ENCODE measurements at places on chromosomes 1 and 21.
A peak's percentile ranks its signal among the peaks of the same experiment; 100 is the strongest.

DNA sequence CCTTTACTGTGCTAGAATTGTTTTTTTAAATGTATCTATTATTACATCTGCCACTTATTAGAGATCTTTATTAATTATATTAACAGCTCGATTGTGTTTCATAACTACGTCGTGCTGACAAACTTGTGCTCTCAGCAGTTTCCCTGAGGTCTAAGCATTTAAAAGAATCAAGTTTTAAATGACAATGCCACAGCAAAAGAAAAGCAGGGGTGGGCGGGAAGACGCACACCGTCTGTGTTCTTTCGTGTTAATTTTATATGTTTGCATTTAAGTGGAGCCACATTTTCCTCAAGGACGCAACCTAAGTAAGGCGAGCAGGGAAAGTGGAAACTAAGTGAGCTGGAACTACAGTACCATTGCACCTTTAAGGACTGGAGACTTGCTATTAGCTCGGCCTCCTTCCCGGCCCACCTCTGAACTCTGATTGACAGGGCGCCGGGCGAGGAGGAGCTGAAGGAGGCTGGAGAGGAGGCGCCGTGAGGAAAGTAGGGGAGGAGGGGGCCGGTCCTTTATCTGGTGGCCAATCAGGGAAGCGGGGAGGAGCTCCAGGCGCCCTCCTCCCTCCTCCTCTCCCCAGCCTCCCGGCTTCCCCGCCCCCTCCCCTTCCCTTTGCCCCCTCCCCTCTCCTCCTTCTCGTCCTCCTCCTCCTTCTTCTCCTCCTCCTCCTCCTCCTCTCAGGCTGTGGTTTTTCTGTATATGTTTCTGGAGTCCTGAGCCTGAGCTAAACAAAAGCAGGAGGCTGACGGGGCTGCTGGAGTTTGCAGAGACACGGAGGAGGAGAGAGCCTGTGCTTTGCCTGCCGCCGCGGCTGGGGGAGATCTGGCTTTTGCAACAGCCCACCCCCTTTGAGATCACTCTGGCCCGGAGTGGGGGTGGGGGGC lies at the start of gene PBX1:
Gene PBX1, plus strand, starts transcription at position 724 of the 881 bp plus-strand sequence.
- peak; percentile 98 for DNase-seq

GRCh38 chr1:6041432-6042062 lies 4.1 kb upstream of the KCNAB2 start:
- DNase-seq: no peak

DNA sequence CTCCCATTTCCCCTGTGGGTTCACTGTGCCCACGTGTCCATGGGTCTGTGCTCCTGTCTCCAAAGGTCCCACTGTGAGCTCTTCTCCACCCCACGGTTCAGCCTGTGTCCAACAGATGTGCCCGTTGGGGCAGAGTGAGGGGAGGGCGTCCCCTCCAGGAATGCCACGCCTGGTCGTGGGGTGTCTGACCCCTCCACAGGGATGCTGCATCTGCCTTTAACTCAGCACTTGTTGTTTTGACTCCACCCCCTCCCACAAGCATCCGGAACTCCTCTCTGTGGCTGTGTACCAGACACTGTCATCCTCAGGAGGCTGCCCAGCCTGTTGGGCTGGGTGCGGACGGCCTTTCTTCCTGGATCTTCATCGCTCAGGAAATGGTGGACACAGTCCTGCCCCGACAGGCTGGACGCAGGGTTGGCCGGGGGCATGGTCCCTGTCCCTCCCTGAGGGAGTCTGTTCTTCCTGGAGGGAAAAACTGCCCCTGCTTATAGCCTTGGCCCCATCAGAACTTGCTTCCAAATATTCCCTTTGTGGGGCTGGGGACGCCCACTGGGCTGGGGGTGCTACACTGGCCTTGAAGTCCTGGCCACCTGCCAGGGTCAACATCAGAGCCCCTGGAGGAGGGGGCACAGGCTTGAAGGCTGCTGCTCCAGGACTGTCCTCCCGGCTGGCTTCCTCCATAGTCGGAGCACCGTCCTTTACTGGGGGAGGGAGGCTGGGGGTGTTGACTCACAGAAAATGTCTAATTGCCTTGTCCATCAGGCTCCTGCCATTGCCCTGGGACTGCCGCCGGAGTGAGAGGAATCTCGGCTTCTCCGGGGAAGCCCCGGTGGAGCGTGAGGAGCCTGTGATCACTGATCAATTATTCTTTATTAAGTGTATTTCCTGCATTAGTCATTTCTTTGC lies 182.0 kb upstream of the C1orf174 start:
- no peak for DNase-seq

GRCh38 chr1:214983126-214983869 lies 99.2 kb upstream of the KCNK2 start:
- DNase-seq: no peak

- DNase-seq: no peak
These were observed 746 bp upstream of the POFUT2 start for GRCh38 chr21:45288441-45288841.

DNA sequence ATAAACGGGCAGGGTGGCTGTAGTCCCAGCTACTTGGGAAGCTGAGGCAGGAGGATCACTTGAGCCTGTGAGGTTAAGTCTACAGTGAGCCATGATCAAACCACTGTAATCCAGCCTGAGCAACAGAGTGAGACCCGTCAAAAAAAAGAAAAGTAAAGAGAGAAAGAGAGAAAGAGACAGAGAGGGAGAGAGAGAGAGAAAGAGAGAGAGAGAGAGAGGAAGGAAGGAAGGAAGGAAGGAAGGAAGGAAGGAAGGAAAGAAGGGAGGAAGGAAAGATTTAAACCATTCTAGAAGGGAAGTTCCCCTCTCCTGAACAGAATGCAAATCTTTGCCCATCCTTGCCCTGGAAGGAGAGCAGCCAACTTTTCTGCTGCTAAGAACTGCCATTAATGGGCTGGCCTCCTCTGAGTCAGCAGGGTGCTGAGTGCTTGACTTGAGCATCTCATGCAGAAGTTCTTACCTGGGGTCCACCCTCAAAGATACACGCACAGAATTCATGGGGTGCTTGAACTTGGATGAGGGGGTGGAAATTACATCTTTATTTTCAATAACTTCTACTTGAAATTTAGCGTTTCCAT lies 24.5 kb upstream of the TARDBP start:
- no peak for DNase-seq

GRCh38 chr1:165856606-165857005 lies 29.2 kb downstream of the UCK2 start:
- DNase-seq: no peak

GRCh38 chr1:241611063-241611462 lies 29.1 kb downstream of the CHML start:
- DNase-seq: peak; percentile 44

- DNase-seq: no peak
These were observed 74.9 kb downstream of the SYDE2 start for GRCh38 chr1:85125891-85126290.

DNA sequence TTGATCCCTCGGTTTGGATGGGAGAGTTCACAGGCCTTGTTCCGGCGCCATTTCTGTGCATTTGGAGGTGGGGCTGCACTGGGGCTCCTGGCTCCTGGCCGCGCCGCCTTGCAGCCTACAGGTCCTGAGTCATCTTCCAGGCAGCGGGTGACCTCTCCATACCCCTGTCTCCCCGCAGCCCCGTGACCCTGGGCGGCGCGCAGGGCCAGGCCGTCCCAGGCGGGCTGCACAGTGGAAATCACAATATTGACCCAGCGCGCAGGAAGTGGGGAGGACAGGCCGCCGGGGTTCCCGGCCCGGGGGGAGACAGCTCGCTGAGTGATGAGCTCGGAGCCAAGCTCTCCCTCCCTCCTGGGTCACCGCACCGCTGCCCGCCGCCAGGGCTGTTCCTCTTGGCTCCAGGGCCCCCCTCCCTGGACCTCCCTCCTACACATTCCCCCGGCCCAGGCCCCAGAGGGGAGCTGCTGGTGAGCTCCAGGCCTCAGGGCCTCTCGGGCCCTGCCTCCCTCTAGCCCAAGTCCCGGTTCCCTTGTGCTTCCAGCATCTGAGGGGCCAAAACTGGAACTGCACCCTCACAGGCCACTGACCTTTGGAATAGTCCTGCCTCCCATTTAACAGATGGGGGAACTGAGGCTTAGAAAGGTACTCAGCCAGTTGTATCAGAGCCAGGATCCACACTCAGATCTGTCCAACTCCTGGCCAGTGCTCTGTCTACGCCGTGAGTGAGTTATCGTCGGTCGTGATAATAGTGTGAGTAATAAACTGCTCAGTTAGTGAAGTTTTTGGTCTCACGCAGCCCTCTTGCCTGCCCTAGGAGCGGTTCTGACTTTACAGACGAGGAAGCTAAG lies 142.9 kb upstream of the WNT4 start:
- no peak for DNase-seq

DNA sequence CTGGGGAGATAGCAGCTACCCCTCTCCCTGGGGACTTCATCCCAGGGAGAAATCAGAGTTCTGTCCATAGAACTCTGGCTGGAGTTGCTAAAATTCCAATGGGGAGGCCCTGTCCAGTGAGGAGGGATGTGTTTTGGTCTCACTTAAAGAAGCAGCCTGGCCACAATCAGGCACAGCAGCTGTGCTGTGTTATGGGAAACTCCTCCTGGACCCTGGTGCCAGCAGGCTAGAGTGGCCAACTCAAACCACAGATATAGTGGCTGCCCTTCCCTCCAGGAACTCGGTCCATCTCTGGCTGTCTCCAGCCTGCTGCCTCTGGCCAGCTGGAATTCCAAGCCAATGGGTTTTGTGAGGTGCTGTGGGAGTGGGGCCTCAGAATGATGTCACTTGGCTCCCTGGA lies 37.4 kb upstream of the SAMD11 start:
- DNase-seq: no peak

DNA sequence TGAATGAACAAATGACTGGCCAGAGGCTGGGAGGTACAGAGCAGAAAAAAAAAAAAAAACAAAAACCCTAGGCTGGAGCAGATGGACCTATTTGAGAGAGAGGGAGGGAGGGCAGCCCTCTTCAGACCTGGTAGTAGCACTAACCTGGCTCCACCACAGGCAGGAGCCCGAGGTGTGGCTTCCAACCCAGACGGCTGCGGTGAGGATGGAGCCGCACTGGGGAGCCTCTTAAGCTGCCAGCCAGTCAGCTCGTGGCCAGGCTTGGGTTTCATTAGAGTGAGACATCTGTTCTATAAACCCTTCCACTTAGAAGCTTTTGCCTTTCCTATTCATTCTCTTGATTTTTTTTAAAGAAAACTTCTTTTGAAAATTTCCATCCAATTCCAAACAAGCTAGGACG lies 16.8 kb downstream of the LGR6 start:
- DNase-seq: no peak

DNA sequence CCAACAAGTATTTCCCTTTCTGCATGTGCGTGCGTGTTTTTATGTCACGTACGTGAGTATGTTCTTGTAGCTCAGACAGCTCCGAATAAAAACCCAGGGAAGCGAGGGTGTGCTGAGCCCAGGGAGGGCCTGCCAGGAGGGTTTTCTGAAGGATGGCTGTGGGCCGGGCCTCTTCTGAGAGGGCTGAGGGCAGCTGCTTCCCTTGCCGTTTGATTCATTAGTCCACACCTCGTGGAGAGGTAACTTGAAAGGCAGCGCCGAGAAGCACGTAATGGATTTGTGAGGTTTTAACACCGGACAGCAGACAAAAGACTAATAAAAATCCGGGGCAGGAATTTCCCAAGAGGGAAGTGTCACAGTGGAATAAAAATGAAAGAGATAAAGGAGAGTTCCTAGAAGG lies 29.5 kb downstream of the CD247 start:
- DNase-seq: no peak

GRCh38 chr1:53642215-53642555 lies 96.8 kb downstream of the GLIS1 start:
- no peak for DNase-seq

GRCh38 chr1:223771814-223772770 lies 59.8 kb downstream of the CAPN2 start:
- peak; percentile 48 for DNase-seq

DNA sequence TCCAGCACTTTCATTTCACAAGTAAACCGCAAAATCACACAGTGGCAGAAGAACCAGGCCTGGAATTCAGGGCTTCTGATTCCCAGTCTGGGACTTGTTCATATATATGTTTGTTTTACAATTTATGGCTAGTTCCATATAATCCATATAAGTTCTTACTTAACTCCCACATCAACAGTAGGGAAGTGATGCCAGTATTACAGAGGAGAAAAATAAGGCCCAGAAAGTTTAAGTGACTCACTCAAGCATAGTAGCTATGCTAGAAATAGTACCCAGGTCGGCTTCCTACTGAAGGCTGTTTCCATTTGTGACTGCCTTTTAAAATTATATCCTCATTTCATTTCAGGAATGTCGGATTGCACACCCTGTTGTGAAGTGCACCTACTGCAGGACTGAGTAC lies 1.4 kb downstream of the FAM76A start:
- DNase-seq: no peak

DNA sequence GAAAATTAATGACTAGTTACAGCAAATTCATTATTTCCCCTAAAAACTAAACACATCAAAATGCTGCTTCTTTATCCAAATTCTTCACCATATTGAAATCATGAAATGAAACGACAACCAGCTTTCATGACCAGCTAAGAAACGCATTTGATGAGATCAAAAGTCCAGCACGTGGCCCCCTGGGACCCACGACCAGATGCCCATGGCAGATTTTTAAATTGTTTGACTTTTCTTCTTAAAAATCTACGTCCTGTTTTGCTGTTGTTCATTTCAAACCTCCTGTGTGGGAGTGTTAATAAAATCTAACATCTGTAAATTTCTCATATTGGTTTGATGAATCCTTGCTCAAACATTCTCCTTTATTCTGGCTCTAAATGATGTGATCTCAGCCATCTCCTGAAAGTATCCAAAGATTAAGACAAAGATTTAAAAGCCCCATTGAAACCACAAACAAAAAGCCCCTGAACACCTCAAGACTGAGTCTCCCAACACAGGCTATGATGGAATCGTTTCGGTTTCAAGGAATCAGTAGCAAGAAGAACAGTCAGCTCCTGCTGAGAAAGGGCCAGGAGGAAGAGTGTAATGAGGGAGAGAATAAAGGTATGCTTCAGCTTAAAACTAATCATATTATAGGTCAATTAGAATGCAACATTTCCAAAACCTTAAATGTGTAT lies 523.6 kb downstream of the SMYD3 start:
- DNase-seq: no peak

DNA sequence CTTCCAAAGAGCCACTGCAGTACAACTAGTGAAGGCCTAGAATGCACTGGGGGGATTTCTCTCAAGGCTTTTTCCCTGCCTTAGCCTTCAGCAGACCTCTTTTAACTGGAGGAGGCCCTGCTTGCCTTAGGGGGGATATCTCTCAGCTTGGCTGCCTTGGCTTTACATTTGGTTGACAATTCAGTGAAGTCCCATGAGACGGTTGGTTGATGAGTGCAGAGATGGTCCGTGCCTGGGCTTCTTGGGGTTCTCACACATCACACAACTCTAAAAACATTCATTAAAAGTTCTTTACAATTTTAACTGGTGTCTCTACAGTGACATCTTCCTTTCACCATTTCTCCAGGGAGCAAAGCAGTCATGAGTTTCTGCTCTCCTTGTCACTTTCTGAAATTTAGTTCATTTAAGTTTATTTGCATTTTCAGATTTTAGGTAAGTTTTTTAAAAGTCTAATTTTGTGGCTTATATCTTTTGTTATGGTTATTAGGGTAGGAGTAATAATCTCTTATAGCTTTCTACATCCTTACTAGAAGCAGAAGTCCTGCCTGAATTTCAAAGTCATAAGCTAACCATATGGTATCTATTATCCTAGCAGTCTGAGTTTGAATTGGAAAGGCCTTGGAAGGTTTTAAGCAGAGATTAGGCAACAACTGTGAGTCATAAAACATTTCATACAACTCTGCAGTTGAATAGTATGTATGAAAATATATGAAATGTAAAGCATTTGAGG lies 487.6 kb downstream of the DPYD start:
- DNase-seq: peak; percentile 91

- no peak for DNase-seq
These were observed 5.8 kb upstream of the ITGB2 start for GRCh38 chr21:44926331-44927101.

All from fibroblast of skin of left quadriceps (primary cell).